Suprapubic skin (tissue), 4 donors: ENCODE measurements at places on chromosomes 5 and 9.
A peak's percentile ranks its signal among the peaks of the same experiment; 100 is the strongest.

GRCh38 chr9:87167582-87167981, 220.3 kb upstream of the GAS1 start:
- H3K27ac ChIP-seq, result no peak overlapping the region
- no peaks in the 10 kb centered on the region for H3K4me1 ChIP-seq
- H3K4me3 ChIP-seq, result no peak overlapping the region
- DNase-seq, result no peak

- H3K27ac ChIP-seq, result no peak overlapping the region
- no peaks in the 10 kb centered on the region for H3K27me3 ChIP-seq
- H3K4me3 ChIP-seq, result no peak overlapping the region
- no peaks in the 10 kb centered on the region for H3K4me1 ChIP-seq
- no peaks in the 10 kb centered on the region for H3K36me3 ChIP-seq
These were observed 30.6 kb downstream of the SYK start for GRCh38 chr9:90832261-90832660.

DNA sequence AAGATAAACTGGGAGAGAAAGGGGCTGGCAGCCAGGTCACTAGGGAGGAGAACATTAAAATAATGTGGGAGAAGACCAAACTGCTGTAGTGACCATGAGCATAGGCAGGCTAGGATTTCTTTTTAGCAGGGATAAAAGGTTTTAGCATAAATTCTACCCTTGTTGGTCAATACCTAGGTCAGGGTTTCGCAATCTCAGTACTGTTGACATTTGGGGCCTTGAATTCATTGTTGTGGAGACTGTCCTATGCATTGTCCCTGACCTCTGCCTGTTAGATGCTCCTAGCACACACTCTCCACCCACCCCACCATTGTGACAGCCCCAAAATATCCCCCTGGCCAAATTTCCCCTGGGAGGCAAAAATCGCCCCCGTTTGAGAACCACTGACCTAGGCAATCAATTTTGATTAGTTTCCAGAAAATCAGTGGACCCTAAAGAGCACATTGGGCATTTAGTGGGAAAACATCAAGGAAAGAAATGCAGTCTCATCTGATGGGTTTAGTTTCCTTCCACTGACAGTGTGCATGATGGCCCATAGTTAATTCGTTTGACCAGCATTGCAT, 181.4 kb downstream of the NTRK2 start:
- no peak overlapping the region for H3K27ac ChIP-seq
- no peaks in the 10 kb centered on the region for H3K27me3 ChIP-seq
- DNase-seq, result no peak
- H3K4me3 ChIP-seq, result no peak overlapping the region
- peaks cover 36% of the 10 kb centered on the region for H3K4me1 ChIP-seq

DNA sequence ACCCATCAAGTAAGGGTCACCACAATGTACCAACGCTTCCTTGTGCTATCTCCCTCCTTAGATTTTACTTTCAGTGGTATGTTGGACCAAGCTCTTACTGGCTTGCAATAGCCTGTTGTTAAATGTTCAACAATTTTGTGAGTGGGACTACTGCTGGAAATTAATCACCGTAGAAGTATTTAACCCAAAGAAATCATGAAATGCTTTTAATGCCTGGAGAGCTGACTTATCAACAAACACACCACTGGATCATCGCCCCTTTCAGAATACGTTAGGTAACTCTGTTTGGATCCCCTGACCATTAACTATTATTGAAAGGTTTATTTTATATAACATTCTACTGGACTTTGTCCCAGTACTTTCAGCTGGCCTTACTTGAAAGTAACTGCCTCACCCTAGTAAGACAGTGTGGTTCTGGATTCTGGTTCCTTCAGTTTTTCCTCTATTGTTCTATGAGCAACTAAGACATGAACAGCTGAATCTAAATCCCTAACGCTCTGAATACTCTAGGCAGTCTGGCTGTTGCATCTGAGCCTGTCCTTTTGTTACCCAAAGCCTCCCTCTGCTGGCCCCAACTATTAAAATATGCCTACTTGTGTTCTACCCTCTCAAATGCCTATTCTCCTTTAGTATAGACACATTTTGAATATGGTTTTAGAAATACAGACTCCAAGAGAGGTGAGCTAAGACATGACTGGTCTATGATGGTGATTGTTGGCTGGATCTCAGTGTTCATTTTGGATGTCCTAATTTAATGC, 1203.4 kb upstream of the DMAC1 start:
- DNase-seq, result no peak
- no peaks in the 10 kb centered on the region for H3K27me3 ChIP-seq
- H3K4me1 ChIP-seq, result no peaks in the 10 kb centered on the region
- H3K36me3 ChIP-seq, result no peaks in the 10 kb centered on the region

- DNase-seq, result no peak
- no peaks in the 10 kb centered on the region for H3K4me1 ChIP-seq
- H3K27me3 ChIP-seq, result no peaks in the 10 kb centered on the region
These were observed 26.5 kb upstream of the PCSK1 start for GRCh38 chr5:96459313-96460121.

- H3K36me3 ChIP-seq, result no peaks in the 10 kb centered on the region
- no peaks in the 10 kb centered on the region for H3K27me3 ChIP-seq
- H3K4me1 ChIP-seq, result no peaks in the 10 kb centered on the region
These were observed 33.6 kb downstream of the THBS4 start for GRCh38 chr5:80068775-80069174.

- no peaks in the 10 kb centered on the region for H3K36me3 ChIP-seq
- peaks cover 51% of the 10 kb centered on the region for H3K4me1 ChIP-seq
- H3K27ac ChIP-seq, result peak within 1 kb of the TSS; percentile 84
- no peaks in the 10 kb centered on the region for H3K27me3 ChIP-seq
- no peak for DNase-seq
These were observed at the start of gene FAT2 for GRCh38 chr5:151591144-151591819. FAT2 (minus strand) TSS chr5:151591331; CDS start chr5:151568931, 22,400 bp downstream.

DNA sequence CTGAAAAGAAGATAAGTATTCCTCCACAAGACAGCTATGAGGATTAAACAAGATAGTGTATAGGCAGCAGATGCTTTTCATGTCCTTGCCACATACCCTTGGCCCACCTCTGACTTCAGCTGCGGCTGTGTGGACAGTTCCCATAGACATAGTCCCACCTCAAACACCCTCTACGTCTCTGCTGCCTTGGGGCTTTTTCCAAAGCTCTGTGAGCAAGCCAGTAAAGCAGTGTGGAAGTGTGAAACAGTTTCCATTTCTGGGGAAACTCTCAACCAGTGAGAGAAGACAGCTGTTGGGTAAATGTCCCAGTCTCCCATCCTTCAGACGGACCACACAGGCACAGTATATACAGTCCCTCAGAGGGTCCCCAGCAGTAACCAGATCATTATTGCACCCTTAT, 125.5 kb downstream of the CDK5RAP2 start:
- no peak overlapping the region for H3K27ac ChIP-seq
- H3K4me1 ChIP-seq, result no peaks in the 10 kb centered on the region
- no peak overlapping the region for H3K4me3 ChIP-seq
- no peaks in the 10 kb centered on the region for H3K27me3 ChIP-seq
- H3K36me3 ChIP-seq, result peaks cover 70% of the 10 kb centered on the region
- no peak for DNase-seq

DNA sequence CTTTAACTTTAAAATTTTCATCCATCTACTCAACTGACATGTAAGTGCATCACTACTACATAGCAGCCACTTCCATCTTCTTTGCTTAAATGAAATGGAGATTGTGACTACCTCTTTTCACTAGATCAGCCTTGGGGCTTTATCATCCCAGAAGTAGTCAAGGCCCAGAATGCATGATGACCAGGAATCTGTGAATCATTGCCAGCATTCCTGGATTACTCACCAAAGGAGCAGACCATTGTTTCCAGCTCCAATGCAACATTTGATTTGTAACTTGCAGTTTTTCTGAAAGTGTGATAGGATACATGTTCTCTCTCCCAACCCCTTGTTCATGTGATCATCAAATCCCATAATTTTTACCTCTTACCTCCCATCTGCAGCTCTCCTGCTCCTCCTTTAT, 65.1 kb downstream of the PLPPR1 start:
- no peaks in the 10 kb centered on the region for H3K4me1 ChIP-seq
- no peaks in the 10 kb centered on the region for H3K36me3 ChIP-seq
- no peak for DNase-seq
- H3K4me3 ChIP-seq, result no peak overlapping the region

DNA sequence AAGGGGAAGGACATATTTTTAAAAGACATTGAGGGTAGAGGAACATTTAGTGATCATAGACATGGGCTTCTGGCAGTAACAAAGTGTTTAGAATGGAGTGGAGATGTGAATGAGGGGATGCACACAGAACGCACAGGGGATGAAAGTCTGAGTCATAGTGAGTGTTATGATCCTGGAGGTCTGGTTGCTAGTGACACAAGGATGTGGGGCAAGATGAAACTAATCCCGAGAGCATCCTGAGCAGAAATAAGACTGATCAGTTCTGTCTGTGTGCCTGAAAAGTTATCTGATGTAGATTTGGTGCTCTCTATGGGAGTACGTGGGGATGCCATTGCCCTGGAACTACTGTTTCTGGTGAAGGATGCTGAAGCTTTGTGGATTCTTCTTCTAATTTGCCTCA, 141.1 kb downstream of the CHSY3 start:
- H3K27ac ChIP-seq, result no peak overlapping the region
- H3K27me3 ChIP-seq, result no peaks in the 10 kb centered on the region
- H3K4me3 ChIP-seq, result no peak overlapping the region
- H3K4me1 ChIP-seq, result no peaks in the 10 kb centered on the region
- no peaks in the 10 kb centered on the region for H3K36me3 ChIP-seq

DNA sequence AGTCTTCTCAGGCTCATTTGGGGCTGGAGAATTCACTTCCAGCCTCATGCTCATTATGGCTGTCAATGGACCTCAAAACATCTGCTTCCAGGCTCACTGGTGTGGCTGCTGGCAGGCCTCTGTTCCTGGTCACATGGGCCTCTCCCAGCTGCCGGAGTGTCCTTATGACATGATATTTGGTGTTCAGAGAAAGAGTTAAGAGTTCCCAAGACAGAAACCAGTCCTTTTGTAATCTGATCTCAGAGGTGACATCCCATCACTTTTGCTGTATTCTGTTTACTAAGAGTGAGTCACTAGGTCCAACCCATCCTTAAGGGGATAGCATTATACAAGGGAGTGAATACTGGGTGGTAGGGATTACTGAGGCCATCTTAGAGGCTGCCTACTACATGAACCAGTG, 104.6 kb downstream of the CACNA1B start:
- no peak for DNase-seq
- no peak overlapping the region for H3K4me3 ChIP-seq
- no peaks in the 10 kb centered on the region for H3K36me3 ChIP-seq
- H3K27ac ChIP-seq, result no peak overlapping the region
- H3K27me3 ChIP-seq, result peaks cover 13% of the 10 kb centered on the region
- no peaks in the 10 kb centered on the region for H3K4me1 ChIP-seq

DNA sequence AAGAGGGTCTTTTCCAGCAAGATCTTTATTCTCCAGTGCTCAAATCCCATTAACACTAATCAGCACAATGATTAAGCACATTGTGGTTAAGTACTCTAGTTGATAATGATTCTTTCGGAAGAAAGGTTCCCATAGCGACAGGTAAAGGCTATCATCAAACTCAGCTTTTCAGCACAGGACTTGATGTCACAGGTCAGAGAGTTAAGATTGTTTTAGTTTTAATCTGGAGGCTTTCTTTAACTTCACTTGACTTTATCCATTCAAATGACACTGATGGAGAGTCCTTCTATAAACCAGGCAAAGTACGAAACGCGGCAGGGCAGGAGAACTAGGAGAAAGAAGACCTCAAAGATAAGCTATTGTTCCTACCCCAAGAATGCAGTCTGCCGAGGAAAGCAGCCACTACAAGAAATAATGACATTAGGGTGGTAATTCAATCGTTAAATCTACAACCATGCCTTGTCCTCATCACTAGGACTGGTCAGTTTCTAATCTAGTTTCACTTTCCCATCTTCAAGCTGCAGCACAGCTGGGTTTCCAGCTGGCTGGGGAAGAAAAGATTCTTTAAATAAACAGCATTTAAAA, 4.6 kb downstream of the NRG2 start:
- H3K36me3 ChIP-seq, result no peaks in the 10 kb centered on the region
- peak overlapping the region; percentile 42 for H3K27ac ChIP-seq
- DNase-seq, result no peak
- peaks cover 46% of the 10 kb centered on the region for H3K4me1 ChIP-seq
- peaks cover 17% of the 10 kb centered on the region for H3K27me3 ChIP-seq
- peak overlapping the region; percentile 45 for H3K4me3 ChIP-seq

DNA sequence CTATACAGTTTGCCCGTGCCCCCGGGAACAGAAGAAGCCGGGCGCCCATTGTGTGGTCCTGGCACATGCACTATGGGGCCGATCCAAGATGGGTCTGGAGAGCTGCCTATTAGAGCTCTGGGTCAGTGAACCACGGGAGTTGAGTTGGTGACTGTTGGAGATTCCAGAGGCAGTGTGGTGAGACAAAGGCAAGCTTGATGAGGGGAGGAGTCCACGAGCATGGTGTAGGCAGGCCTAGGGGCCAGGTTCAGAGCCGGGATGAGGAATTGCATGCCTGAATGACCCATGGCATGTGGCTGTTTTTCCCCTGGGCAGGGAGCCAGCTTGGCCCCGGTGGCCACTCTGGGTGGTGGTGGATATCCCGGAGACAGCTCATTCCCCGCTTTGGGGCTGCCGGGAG, 84.4 kb upstream of the STC2 start:
- no peaks in the 10 kb centered on the region for H3K36me3 ChIP-seq
- H3K27me3 ChIP-seq, result peaks cover 4% of the 10 kb centered on the region
- DNase-seq, result no peak
- no peak overlapping the region for H3K4me3 ChIP-seq
- no peaks in the 10 kb centered on the region for H3K4me1 ChIP-seq

DNA sequence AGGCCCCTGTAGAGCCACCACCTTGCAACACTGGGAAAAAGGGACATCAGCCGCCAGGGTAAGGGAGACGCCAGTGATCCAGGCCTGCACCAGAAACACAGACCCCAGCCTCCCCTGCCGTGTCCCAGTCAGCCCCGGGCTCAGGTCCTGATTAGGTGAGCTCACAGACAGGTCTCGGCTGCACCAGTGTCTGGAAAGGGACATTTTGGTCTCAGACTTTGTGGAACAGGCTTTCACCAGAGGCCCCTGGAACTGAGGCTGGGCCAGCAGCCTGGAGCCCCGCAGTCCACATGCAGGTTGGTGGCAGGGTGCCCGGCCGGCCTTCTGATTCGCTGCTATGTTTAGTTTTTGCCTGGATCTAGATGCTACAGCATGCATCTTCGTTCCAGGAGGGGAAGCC, 369.0 kb upstream of the IRX4 start:
- H3K27ac ChIP-seq, result no peak overlapping the region
- H3K4me3 ChIP-seq, result no peak overlapping the region
- no peaks in the 10 kb centered on the region for H3K27me3 ChIP-seq
- no peak for DNase-seq
- H3K36me3 ChIP-seq, result no peaks in the 10 kb centered on the region

DNA sequence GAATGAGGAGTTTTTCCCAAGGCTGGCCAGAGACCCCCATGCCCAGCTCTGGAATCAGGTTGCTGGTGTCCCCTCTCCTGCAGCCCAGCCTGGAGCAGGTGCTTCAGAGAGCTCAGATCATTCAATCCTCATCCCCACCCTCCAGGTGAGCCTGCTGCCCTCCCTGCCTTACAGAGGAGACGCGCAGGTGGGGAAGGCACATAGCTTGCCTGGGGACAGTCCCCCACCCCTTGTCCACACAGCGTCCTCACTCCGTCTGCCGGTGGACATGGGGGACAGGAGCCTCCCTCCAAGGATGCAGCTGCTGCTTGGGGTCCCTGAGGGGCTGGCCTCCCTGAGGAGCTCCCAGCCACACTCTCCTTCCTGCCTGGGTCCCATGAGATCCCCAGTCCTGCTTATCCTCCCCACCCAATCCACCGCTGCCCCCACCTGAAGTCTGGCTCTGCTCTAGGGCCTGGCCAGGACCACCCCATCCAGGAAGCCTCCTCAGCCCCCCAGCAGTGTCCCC, 17.1 kb upstream of the QSOX2 start:
- peaks cover 9% of the 10 kb centered on the region for H3K27me3 ChIP-seq
- no peak overlapping the region for H3K4me3 ChIP-seq
- no peaks in the 10 kb centered on the region for H3K36me3 ChIP-seq
- H3K4me1 ChIP-seq, result peaks cover 10% of the 10 kb centered on the region
- DNase-seq, result no peak

GRCh38 chr5:104372796-104373195, 810.2 kb upstream of the NUDT12 start:
- H3K4me3 ChIP-seq, result no peak overlapping the region
- no peaks in the 10 kb centered on the region for H3K27me3 ChIP-seq
- H3K4me1 ChIP-seq, result no peaks in the 10 kb centered on the region
- no peaks in the 10 kb centered on the region for H3K36me3 ChIP-seq
